CD4-positive, alpha-beta T cell treated with Interleukin-6 for 4 hours (primary cell): ENCODE measurements at places on chromosomes 2 and 18.

- DNase-seq: no peak
Measured at GRCh38 chr2:121429119-121429903, 101.4 kb upstream of the RNU4ATAC start.

DNA sequence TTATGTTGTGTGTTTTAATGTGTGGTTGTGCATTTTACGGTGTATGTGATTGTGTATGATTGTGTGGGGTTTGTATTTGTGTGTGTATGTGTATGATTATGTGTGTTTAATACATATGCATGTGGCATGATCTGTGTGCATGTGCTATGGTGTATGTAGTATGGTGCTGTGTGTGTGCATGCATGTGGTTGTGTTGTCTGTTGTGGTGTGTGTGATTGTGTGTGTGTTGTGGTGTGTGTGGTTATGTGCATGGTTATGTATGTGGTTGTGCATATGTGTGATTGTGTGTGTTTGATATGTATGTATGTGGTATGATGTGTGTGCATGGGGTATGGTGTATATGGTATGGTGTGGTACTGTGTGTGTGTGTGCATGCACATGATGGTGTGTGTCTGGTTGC is 148.1 kb upstream of the AGAP1 start:
- DNase-seq: no peak

GRCh38 chr18:75131381-75132000 is 77.4 kb downstream of the PTGR3 start:
- DNase-seq: no peak

DNA sequence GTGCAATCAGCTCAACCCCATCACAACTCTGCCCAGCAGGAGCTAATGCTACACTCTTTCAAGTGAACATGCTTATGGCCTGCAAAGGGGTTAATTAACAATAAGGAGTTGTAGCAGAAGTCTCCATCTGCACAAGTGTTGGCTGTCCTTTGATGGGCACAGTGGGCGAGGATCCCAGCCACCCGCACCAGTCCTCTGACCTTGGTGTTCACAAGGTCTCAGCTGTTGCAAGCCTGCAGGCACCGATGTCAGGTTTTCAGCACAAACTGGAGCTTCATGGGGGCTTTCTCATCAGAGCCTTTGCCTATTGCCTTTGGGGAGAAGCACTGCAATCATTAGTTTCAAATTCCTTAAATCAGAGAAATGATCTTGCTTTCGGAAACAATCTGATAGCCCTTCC is 60.9 kb upstream of the TMEM178A start:
- DNase-seq: no peak

- no peak for DNase-seq
Measured at GRCh38 chr2:149161481-149162225, 123.2 kb downstream of the LYPD6B start.

- DNase-seq: no peak
Measured at GRCh38 chr2:164600763-164601162, 20.5 kb downstream of the GRB14 start.

DNA sequence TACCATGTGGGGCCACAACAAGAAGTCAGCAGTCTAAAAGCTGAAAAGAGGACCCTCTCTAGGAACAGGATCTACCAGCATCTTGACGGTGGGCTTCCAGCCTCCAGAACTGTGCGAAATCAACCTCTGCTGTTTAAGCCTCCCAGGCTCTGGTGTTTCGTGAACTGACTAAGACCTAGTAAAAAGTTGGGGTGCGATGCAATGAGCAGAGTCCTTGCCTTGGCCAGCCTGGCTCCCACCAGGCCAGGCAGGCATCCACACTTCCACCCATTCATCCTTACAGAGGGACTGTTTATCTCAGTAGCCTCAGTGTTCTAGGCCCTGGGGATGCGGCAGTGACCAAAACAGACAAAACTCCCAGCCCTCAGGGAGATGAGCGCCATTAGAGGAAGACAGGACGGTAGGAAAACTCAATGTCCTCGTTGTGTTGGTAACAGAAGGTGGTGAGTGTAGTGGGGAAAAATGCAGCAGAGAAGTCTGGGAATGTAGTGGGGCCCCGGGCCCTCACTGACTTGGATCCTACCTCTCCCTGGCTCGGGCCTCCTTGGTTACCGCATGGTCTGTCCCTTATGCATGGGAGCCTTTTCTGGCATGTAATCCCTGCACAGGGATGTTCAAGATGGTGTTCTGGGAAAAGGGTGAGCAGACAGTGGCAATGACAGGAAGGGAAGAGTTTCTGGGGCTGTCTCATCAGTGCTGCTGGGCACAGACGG is 271.8 kb upstream of the HS6ST1 start:
- DNase-seq: no peak

- no peak for DNase-seq
Measured at GRCh38 chr2:196324211-196324610, 152.8 kb upstream of the STK17B start.

GRCh38 chr18:28691496-28691840 is 514.5 kb upstream of the CDH2 start:
- DNase-seq: no peak

- DNase-seq: no peak
Measured at GRCh38 chr2:76027761-76028160, 317.0 kb upstream of the GCFC2 start.

DNA sequence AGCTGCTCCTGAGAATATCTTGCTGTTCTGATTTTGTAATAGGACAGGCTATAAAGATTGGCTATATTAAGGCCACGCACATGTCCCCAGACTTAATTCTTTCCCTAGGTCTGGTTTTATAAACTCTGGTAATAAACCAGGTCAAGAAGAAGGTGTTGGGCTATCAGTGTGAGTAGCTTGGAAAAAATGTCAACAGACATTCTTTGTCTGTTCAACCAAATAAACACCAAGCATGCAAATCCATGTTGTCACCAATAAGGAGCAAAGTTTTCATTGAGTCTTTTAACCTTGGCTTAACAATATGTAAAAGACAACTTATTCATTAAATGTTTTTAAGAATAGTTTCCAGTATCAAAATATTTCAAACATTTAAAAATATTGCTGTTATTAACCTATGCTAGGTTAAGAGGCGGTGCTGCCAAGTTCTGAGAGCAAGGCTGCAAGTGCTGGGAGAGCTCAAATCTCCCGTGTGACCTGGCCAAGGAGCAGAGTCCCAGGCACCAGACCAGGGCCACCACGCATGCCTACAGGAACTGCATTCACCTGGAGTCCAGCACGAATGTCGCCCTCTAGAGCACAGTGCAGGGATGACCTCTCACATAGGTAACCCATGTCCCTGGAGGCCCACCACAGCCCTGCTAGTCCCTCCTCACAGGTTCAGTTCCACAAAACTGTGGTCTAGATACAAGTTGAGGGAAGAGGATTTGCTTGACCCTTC is 120.5 kb upstream of the POU3F3 start:
- no peak for DNase-seq

- DNase-seq: peak; percentile 61
Measured at GRCh38 chr18:31741097-31741735, 19.5 kb downstream of the SLC25A52 start.

DNA sequence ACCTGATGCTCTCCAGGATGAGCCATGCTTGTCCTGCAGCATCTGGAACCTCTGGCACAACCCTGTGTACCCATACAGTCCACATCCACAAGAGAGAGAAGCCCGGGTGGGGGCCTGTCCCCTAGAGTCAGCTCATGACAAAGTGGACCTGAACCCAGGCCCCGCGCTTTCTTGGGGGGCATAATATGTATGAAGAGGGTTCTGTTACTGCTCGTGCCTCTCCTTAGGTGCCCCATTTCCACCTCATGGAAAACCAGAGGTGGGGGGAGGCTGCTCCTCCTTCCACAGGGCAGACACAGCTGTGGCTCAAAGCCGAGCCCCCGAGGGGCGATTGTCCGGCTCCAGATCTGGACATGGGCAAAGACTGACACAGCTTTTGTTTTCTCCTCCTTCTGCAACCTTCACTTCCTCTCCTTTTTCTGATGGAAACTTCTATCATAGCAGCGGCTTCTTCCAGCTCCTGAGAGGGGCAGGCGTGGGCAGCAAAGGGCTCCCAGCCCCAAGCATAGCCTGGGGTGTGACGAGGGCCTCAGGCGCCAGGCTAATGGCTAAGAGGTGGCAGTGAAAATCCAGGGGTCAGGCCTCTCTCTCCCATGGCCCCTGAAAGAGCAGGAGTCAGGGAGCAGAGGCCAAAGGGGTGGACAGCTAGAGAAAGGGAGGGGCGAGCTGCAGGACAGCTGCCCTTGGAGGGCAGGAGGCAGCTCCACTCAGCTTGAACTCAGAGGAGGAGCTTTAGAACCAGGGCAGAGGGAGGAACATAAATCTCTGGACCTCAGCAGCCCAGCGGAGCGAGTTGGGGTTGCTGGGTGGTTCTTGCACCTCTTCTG is 155.5 kb downstream of the ZFP36L2 start:
- no peak for DNase-seq

GRCh38 chr2:101109451-101110118 is 41.6 kb downstream of the TBC1D8 start:
- DNase-seq: no peak

DNA sequence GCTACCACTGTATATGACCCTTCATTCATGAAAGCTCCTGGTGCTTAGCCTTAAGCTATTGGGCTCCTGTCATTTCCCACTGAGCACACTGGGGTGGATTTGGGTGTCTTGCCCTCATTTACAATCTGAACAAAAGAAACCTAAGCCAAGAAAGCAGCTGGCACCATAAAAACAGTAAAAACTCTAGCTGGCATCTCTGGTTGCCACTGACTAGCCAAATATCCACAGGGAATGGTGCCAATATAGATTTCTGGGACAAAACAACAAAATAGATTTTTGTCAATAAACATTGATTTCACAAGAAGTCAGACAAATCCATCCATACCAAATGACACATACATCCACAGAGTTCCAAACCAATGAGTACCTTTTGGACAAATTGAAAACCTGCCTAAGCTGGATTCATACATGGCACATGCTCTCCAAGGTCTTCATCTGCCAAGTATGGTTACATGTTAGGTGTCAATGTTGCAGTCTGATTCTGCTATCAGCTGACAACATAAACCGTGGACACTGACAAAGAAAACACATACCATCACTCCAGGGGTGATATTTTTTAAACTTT is 1081.5 kb upstream of the ZEB2 start:
- DNase-seq: no peak

- no peak for DNase-seq
Measured at GRCh38 chr2:235639885-235640284, 146.0 kb downstream of the AGAP1 start.

- no peak for DNase-seq
Measured at GRCh38 chr2:132279930-132280615, 118.3 kb upstream of the ANKRD30BL start.

GRCh38 chr2:62304429-62305417 is 108.8 kb downstream of the B3GNT2 start:
- DNase-seq: peak; percentile 53

GRCh38 chr2:38465789-38466127 is 88.7 kb upstream of the ATL2 start:
- peak; percentile 29 for DNase-seq

- DNase-seq: no peak
Measured at GRCh38 chr2:198382811-198383210, 578.4 kb downstream of the PLCL1 start.

DNA sequence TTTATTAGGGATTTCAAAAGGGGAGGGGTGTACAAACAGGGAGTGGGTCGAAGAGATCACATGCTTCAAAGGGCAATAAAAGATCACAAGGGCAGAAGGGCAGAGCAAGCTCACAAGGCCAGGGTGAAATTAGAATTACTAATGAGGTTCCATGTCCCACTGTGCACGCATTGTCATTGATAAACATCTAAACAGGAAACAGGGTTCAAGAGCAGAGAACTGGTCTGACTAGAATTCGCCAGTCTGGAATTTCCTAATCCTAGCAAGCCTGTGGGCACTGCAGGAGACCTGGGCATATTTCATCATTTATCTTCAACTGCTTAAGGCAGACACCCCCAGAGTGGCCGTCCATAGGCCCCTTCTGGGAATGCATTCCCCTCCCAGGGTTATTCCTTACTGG is 408.2 kb downstream of the ZNF804A start:
- no peak for DNase-seq

DNA sequence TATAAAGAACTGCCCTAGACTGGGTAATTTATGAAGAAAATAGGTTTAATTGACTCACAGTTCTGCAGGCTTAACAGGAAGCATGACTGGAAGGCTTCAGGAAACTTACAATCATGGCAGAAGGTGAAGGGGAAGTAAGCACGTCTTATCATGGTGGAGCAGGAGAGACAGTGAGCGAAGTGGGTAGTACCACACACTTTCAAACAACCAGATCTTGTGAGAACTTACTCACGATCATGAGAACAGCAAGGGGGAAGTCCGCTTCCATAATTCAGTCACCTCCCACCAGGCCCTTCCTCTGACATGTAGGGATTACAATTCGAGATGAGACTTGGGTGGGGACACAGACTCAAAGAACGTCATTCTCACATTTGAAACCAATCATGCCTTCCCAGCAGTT is 260.1 kb upstream of the FAM98A start:
- DNase-seq: no peak

DNA sequence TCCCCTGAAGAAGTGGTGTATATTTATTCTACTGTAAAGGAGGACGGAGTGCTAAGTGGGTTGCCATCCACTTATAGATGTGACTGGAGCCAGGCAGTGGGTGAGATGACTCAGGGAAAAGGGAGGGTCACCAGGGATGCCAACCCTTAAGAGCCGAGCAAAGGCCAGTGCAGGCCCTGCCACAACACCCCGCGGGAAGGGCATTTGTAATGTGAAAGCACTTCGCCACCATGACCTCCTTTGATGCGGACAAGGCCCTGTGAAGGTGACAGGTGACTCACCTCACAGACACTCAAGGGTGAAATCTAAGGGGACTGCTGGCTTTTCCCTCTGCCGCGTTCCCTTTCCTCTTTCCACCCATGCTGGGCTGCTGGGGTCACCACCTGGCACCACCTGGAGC is 50.2 kb upstream of the MRPL33 start:
- DNase-seq: no peak

GRCh38 chr2:168697668-168698121 is 104.7 kb upstream of the NOSTRIN start:
- no peak for DNase-seq

DNA sequence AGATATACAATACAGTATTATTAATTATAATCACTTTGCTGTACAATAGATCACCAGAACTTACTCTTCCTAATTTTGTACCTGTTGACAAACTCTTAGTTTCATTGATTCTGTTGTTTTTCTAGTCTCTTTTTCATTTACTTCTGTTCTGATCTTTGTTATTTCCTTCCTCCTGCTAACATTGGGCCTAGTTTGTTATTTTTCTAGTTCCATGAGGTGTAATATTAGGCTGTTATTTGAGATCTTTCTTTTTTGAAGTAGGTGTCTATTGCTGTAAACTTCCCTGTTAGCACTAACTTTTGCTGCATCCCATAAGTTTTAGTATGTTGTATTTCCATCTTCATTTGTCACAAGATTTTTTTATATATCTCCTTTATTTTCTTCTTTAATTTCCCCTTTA is 55.1 kb downstream of the LIMS1 start:
- no peak for DNase-seq

GRCh38 chr2:190678444-190679162 is 29.7 kb downstream of the NAB1 start:
- DNase-seq: no peak

GRCh38 chr2:43225788-43226557 is 433 bp downstream of the ZFP36L2 start:
- peak; percentile 70 for DNase-seq

GRCh38 chr2:23042216-23042906 is 342.6 kb upstream of the KLHL29 start:
- DNase-seq: no peak

- no peak for DNase-seq
Measured at GRCh38 chr2:110743600-110743999, 11.2 kb downstream of the ACOXL start.
